Activated CD4-positive, alpha-beta T cell treated with anti-CD3 and anti-CD28 coated beads, Interleukin-2, Interleukin-4, amounts not matched to agents 100 ng/mL and 50 ng/mL, durations not matched to agents 16 hours and 8 hours (primary cell): ENCODE measurements at places on chromosomes 13 and 19.
A peak's percentile ranks its signal among the peaks of the same experiment; 100 is the strongest.

GRCh38 chr19:18322318-18322758 lies 538 bp downstream of the LSM4 start:
- DNase-seq, result peak; percentile 69

- DNase-seq, result no peak
These were observed 12.7 kb upstream of the KBTBD6 start for GRCh38 chr13:41145136-41145908.

GRCh38 chr19:7000333-7000732 lies 20.9 kb downstream of the MBD3L2B start:
- DNase-seq, result no peak

- DNase-seq, result no peak
These were observed 231.5 kb upstream of the SPRY2 start for GRCh38 chr13:80572308-80572922.

DNA sequence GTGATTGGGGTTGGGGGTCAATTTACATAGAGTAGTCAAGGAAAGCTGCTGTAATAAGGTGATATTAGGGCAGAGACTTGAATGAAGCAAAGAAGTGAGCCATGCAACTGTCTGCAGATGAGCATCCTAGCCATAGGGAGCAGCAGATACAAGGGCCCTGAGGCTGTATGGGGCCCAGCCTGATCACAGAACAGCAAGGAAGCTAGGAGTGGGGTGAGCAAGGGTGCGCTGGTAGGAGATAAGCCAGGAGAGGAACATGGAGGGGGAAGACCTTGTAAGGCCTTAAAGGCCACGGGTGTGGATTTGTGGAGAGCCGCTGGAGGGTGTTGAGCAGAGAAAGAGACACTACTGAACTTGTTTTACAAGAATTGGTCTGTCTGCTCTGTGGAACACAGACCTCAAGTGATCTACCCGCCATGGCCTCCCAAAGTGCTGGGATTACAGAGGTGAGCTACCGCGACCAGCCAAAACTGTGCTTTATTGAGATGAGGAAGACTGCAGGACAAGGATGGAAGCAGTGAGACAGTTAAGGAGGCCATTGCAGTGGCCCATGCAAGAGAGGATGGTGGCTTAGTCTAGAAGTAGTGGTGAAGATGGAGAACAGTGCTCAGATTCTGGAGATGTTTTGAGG lies 93.0 kb downstream of the ZAR1L start:
- no peak for DNase-seq

DNA sequence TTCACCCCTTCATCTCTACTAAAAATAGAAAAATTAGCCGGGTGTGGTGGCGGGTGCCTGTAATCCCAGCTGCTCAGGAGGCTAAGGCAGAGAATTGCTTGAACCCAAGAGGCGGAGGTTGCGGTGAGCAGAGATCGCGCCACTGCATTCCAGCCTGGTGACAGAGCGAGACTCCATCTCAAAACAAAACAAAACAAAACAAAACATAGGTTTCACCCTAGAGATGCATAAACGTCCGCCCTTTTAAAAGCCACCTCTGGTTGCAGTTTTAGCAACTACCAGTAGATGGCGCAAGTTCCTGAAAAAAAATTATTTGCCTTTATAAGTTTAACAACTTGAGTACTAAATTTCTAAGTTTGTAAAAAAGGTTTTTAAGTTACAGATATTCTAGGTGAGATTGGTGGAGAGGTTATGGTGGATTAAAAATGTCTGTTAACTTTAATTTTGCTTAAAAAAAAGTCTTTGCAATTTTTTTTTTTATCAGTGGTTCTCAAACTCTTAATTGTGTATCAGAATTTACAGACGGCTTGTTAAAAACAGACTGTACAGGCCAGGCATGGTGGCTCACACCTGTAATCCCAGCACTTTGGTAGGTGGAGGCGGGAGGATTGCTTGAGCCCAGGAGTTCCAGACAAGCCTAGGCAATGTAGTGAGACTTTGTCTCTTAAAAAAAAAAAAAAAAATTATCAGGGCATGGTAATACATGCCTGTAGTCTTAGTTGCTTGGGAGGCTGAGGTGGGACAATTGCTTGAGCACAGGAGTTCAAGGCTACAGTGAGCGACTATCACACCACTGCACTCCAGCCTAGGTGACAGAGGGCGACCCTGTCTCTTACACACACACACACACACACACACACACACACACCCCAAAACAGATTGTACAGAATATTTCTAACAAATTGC lies 42.1 kb downstream of the NAA16 start:
- DNase-seq, result peak; percentile 61

- DNase-seq, result no peak
These were observed 13.7 kb downstream of the CIB3 start for GRCh38 chr19:16159655-16160054.

GRCh38 chr13:66462187-66462586 lies 767.9 kb downstream of the PCDH9 start:
- DNase-seq, result no peak

- no peak for DNase-seq
These were observed 12.5 kb downstream of the SAFB start for GRCh38 chr19:5635427-5635826.

GRCh38 chr13:99227909-99228688 lies 27.4 kb downstream of the UBAC2 start:
- DNase-seq, result no peak

GRCh38 chr19:34963573-34964406 lies at the start of gene ZNF792:
ZNF792 (minus strand) TSS chr19:34964229; CDS start chr19:34963662, 567 bp downstream.
- peak; percentile 37 for DNase-seq

DNA sequence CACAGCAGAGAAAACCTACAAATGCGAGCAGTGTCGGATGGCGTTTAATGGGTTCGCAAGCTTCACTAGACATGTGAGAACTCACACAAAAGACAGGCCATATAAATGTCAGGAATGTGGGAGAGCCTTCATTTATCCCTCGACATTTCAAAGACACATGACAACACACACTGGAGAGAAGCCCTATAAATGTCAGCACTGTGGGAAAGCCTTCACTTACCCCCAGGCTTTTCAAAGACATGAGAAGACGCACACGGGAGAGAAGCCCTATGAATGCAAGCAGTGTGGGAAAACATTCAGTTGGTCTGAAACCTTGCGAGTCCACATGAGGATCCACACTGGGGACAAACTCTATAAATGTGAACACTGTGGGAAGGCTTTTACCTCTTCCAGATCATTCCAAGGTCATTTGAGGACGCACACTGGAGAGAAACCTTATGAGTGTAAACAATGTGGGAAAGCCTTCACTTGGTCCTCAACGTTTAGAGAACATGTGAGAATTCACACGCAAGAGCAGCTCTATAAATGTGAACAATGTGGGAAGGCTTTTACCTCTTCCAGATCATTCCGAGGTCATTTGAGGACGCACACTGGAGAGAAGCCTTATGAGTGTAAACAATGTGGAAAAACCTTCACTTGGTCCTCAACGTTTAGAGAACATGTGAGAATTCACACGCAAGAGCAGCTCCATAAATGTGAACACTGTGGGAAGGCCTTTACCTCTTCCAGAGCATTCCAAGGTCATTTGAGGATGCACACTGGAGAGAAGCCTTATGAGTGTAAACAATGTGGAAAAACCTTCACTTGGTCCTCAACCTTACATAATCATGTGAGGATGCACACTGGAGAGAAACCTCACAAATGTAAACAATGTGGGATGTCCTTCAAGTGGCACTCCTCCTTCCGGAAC lies 16.8 kb downstream of the ZNF57 start:
- no peak for DNase-seq

- no peak for DNase-seq
These were observed 1.2 kb downstream of the VASP start for GRCh38 chr19:45508417-45508860.

DNA sequence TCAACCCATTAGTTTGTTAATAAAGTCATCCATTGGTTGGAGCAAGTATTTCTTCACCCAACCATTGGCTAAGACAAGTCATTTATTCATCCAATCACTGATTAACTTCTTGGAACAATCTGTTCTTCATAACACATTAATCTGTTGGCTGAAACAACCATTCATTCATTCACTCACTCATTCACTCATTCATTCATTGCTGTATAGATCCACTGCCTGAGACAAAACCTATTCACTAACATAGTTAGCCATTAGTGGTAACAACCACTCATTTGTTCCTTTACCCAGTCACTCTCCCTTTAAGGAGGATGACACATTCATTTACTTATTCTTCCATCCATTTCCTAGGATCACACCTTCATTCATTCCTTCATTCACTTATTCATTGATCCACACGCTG lies 15.2 kb downstream of the EML2 start:
- no peak for DNase-seq

DNA sequence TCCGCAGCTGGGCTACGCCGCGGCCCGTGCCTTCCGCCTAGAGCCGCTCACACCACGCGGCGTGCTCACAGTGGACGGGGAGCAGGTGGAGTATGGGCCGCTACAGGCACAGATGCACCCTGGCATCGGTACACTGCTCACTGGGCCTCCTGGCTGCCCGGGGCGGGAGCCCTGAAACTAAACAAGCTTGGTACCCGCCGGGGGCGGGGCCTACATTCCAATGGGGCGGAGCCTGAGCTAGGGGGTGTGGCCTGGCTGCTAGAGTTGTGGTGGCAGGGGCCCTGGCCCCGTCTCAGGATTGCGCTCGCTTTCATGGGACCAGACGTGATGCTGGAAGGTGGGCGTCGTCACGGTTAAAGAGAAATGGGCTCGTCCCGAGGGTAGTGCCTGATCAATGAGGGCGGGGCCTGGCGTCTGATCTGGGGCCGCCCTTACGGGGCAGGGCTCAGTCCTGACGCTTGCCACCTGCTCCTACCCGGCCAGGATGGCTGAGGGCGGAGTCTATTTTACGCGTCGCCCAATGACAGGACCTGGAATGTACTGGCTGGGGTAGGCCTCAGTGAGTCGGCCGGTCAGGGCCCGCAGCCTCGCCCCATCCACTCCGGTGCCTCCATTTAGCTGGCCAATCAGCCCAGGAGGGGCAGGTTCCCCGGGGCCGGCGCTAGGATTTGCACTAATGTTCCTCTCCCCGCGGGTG lies 7.4 kb downstream of the DBP start:
- no peak for DNase-seq

DNA sequence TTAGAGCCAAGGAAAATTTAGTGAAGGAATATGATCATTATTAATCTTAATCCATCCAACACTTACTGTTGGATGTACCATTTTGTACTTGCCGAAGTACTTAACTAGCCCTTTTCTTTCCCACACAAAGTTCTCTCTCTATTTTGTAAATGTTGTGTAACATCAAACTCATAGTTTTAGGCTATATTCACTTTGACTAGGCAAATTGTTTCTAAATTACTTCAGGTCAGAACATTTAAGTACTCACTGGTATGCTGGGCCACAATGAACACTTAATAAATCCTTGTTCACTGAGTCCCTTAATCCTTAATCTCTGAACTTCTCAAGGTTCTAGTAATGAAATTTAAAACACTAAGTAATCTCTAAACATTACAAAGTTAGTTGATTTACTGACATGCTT lies 49.3 kb upstream of the EEF1AKMT1 start:
- no peak for DNase-seq

GRCh38 chr19:29501816-29502580 lies 23.8 kb upstream of the VSTM2B start:
- DNase-seq, result no peak

DNA sequence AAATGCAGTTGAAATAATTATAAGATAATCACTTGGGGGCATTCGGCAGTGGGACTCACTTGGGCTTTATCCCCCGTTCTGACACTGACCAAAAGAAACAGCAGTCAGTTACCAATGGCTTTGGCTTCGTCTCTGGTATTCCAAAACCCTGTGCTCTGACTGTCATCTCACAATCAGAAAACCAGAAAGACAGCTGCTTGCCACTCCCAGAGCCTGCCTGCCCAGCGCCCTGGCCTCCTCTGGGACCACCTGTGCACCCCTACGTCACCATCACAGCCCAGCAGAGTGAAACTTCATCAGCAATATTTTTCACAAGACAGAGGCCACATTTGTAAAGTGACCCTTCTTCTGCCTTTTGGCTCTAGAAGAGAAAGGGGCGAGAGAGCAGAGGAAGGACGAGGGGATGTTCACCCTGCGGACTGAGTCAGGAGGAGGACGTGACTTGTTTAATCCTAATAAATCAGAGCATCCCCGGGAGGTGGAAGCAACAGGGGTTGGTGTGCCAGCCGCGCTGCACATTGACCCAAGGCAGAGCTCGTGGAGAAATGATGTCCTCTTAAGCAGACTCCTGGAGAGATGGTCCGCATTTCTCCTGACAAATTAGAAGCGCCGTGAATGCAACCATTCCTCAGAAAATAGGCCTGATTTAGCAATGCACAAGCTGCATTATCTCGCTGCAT lies 397.8 kb upstream of the ZNF507 start:
- no peak for DNase-seq

DNA sequence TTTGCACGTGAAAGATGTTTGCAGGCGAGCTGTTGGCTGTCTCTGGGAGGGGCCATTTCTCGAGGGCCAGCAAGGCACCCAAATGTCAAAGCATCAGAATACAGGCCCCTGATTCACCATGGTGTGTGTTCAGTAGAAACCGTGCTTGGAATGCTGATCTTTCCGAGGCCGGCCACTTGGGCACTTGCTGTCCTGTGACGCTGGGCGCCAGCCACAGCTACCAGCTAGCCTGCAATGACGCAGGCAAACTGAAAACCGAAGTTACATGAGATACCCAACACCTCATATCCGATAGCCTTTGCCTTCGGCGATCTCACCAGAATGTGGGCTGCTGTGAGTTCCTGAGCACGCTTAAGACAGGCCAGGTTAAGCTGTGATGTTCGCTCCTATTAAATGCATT lies 12.0 kb downstream of the THOP1 start:
- DNase-seq, result no peak

GRCh38 chr19:51719251-51719988 lies 4.4 kb downstream of the HAS1 start:
- DNase-seq, result no peak

DNA sequence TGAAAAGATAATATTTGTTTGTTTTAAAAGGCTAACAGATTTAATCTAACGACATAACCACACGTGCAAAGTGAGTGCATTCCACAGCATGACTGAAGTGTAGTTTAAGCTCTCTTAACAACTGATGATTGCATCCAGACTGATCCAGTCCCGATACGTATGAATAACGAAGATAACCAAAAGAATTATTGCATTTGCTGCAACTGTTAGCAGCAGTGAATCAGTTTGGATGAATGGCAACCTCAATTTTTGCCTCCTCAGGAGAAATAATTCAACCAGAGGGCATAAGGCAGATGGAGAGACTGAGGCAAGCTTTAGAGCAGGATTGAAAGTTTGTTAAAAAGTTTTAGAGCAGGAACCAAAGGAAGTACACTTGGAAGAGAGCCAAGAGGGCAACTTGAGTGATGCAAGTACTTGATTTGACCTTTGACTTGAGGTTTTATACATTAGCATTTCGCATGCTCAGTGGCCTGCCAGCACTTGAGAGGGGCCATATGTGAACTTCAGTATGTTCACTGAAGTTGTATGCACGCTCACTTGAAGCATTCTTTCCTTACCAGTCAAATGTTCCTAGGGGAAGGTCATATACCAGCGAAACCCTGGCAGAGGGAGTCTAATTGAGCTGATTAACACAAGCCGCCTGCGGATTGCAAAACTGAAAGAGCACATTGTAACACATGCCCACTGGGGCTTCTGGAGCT lies 835.0 kb upstream of the PCDH20 start:
- DNase-seq, result no peak
